Head of caudate nucleus (tissue), 42 donors: ENCODE measurements at places on chromosomes 7 and 10.

- DNase-seq, result no peak
Observed at GRCh38 chr7:79968894-79969293, 165.7 kb upstream of the GNAI1 start.

DNA sequence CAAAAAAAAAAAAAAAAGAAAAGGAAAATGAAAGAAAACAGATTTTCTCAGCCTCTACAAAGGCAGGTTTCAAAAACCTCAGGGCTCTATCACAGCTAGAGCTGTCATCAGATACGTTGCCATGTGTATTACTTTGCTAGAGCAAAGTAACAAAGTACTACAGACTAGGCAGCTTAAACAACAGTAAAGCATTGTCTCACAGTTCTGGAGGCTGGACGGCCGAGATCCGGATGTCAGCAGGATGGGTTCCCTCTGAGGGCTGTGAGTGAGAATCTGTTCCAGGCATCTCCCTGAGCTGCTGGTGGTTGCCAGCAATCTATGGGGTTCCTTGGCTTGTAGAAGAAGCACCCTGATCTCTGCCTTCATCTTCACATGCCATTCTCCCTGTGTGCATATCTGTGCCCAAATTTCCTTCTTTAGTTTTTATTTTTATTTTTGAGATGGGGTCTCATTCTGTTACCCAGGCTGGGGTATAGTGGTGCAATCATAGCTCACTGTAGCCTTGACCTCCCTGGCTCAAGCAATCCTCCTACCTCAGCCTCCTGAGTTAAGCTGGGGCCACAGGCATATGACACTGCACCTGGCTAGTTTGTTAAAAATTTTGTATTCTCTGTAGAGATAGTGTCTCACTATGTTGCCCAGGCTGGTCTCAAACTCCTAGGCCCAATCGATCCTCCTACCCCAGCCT is 48.9 kb upstream of the KDM7A start:
- peak; percentile 18 for DNase-seq

DNA sequence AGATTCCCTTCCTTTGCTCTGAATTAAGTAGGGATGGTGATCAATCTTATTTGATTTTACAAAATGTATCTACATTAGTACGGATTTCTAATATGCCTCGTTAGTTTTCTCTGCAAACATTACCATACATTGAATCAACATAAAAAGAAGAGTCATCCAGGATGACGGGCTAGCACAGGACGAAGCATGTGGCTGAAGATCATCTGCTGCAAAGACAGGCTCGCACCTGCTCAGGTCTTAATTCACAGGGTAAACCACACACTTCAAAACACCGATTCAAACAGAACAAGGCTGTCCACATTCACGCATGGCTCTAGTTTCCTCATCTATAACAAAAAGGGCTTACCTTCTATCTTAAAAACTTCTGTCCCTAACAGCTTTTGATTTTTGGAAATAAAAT is 323.0 kb downstream of the PARD3 start:
- no peak for DNase-seq

DNA sequence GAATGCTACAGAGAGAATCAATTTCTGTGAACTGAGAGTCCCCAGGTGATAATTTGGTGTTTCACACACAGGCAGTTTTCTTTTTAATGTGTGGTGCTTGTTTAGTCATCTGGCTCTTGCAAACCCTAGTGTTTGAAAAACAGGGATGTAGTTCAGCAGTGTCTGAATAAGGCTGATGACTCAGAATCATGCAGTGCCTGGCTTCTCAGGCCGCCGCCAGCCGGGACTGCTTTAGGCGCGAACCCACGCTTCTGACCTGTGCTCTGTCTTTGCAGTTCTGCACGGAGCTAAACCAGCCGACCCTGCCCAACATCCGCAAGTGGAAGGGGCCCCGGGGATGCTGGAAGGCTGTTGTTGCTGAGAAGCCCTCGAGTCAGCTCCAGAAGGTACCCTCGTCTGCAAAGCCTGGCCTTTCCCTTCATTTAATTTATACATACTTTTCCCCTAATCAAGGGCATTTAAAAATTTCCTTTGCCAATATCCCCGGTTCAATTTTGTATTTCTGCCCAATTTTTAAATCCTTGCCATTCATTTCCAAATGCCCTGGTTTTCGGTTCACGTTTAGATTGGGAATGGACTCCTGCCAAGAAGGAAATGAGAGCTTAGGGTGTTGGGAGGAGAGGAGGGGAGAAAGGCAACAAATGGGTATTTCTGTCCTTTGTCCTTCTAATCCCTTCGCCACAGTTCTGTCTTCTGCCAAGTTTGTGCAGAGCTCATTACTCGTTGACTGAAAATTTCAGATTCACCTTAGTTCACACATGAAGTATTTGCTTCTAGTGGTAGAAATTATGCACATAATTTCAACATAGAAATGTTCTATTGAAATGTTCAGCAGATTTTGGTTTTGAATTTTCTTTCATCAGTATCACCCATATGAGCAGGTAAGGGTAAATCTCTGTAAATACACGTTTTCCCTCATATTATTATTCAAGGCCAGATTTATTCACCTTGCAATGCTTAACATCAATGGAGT is 108.5 kb upstream of the ANLN start:
- peak; percentile 88 for DNase-seq

- no peak for DNase-seq
Observed at GRCh38 chr7:90897961-90898469, 301.9 kb downstream of the CDK14 start.

- DNase-seq, result no peak
Observed at GRCh38 chr7:53205006-53205405, 169.6 kb downstream of the POM121L12 start.

GRCh38 chr10:17428351-17429097 is 25.9 kb downstream of the ST8SIA6 start:
- no peak for DNase-seq

DNA sequence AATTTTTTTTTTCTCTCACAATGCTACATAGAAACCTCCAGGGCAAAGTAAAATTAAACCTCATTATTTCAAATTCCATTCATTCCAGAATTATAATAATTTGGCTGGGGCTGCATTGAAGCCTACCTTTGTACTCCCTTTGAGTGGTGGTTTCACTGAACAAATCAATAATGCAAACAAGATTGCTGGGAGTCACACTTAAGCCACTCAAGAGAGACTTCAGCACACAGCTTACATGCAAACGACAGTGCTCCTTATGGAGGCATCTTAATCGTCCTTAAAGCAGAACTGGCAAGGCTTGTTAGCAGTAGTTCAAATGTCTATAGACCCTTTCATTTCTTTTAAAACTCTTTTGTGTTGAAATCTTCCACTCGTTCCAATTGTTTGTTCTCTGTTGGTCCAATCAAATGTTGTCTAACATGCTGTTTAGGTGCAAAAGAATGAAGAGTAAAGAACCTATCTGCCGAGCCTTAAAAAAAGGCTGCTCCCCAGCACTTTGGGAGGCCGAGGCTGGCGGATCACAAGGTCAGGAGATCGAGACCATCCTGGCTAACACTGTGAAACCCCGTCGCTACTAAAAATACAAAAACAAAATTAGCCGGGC is 294.9 kb downstream of the FGFR2 start:
- DNase-seq, result no peak
